ENCODE measurements at places on chromosomes 3 and 15.

GRCh38 chr3:136653628-136654027 is 98.5 kb downstream of the STAG1 start:
- no peak for DNase-seq

GRCh38 chr3:159804726-159805410 is 183.8 kb upstream of the IL12A start:
- DNase-seq = peak; percentile 57

DNA sequence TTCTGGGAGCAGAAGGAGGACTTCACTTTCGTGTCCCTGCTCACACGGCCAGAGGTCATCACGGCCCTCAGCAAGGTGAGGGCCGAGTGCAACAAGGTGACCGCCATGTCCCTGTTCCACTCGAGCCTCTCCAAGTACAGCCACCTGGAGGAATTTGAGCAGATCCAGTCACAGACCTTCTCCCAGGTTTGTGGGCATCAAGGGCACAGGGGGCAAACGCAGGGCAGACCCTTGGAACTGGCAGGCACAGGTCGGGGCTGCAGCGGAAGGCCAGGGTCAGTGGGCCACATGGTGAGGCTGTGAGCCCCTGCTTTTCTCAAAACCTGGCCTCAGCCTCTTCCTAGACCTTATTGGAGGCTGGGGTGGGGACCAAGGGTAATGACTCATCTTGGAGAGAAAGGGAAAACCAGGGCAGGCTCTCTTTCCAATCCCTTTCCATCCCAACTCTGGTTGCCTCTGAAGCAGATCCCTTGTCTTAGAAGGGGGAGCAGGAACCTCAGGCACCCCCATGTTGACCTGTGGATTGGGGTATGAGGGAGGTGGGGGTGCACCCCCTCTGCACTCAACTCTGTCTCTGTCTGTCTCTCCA is 29.5 kb downstream of the DNAH1 start:
- no peak for DNase-seq

DNA sequence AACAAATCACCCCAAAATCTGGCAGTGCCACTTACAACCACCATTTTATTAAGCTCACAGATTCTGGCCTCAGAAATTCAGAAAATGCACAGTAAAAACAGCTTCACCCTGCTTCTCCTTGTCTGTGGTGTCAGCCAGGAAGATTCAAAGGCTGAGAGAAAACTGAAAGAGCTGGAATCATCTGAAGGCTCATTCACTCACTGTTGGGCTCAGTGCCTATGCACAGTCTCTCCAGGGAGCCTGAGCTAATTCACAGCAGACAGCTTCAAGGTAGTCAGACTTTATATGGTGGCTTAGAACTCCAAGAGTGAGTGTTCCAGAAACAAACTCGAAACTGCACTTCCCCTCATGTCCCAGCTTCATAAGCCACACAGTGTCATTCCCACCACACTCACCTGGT is 16.5 kb upstream of the PLOD2 start:
- DNase-seq = no peak

DNA sequence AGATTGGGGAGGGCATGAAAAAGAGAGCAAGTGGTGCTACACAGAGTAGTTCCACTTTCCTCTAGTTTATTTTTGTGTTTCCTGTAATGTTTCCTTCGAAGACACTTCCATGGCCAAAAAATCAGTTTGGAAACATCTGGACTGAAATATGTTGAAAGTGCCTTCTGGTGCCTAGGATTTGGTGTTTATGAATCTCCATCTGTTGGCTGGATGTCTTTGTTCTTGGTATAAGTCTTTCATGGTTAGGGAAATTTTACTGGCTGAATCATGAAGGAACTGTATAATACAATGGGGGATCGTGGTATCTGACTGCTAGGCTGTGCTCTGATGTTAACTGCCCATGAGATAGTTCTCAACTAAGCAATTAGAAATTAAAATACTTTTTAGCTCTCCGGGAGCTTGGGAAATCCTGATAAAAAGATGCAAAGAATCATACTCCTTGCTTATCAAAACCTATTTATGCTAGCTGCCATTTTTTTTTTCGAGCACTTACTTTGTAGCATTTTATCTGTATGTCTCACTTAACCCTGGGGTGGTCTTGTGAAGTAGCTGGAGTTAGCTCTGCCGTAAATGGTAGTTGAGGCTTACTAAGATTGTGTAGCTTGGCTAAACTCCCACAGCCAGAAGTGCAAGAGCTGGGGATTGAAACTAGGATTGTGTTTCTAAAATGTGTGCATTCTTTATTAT is 21.9 kb downstream of the AKAP13 start:
- DNase-seq = no peak

DNA sequence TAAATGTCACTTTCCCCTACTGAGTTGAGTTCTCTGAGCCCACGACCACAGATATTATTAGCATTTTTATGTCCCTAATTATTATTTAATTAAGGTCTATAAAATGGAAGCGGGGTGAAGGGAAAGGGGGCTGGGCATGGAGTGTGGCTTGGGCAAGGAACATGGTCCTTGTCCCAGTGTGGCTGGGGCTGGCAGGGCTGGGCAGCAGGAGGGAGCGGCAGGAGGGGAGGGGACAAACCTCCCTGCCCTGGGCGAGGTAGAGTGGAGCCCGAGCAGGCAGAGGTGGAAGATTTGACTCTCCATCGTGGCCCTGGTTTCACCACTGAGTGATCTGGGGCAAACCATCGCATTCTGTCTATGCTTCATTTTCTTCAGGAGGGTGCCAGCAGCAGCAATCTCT is 402.9 kb upstream of the C2CD4B start:
- DNase-seq = no peak

DNA sequence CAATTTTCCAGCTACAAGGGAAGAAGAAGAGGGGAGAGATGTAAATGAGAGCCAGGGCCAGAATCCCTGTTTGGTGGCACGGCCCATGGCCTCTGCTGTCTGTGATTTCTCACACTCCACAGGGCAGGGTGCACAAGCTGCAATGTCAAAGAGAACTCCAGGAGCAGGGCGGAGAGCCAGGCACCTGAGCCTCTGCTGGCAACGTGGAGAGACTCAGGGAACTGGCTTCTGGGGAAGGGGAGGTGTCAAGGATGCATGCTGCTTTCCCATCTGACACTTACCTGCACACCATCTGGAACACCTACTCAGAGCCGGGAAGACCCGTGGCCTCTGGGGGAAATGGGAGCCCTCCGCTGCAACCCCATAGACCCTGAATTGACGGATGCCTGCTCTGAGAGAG is 507.5 kb upstream of the NR2F2 start:
- DNase-seq = no peak

- no peak for DNase-seq
Observed at GRCh38 chr3:139636511-139636910, 41.3 kb downstream of the NMNAT3 start.

DNA sequence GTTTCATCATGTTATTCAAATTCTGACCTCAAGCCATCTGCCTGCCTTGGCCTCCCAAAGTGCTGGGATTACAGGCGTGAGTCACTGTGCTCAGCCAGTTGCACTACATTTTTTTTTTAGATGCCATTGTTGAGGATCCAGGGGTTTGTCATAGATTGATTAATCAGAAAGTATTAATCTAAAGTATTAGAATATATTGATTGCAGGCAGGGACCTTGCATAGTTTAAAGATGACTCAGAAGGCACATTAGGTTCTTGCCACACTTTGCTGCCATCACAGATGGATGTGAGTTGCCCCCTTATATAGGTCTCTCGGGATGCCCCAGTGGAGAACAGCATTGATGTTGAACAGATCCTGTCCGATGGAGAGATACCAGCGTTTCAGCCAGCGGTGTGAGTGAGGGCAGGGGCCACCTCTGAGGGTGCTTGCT is 41.1 kb downstream of the IGF1R start:
- no peak for DNase-seq

- peak; percentile 75 for DNase-seq
Observed at GRCh38 chr3:14565868-14566588, 25.9 kb upstream of the GRIP2 start.

DNA sequence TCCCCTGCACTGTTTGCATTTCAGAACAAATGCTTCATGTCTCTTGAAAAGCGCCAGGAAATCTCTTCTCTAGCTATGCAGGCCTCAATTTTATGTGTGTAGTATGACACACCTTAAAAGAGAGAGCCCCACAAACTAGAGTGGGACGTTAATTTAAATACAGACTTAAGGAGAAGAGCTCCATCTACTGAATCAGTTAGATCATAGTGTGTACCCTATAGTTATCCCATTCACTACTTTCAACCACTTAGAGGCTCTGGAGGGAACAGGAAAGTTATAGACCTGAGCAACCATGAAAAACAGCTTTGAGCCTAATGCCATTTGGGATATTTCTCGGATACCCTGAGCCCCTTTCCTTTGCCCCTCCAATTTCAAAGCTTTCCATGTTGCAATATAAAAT is 153.7 kb downstream of the TIGIT start:
- DNase-seq = no peak

DNA sequence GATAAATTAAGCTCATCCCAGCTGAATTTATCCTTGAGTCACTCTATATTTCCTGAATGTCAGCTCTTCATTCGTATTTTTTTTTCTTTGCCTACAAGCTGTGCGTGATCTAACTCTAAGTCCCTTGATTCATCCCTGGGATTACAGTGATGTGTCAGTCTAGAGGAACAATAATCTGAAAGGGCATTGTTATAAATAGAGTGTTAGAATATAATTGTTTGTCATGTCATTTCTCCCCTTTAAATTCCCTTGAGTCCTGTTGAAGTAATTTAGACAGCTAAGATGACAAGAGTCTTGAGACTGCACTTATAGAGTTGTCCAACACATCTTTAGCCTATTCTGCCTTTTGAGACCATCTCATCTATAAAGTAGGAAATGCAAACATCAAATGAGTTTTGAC is 621.8 kb downstream of the ZIC1 start:
- no peak for DNase-seq

DNA sequence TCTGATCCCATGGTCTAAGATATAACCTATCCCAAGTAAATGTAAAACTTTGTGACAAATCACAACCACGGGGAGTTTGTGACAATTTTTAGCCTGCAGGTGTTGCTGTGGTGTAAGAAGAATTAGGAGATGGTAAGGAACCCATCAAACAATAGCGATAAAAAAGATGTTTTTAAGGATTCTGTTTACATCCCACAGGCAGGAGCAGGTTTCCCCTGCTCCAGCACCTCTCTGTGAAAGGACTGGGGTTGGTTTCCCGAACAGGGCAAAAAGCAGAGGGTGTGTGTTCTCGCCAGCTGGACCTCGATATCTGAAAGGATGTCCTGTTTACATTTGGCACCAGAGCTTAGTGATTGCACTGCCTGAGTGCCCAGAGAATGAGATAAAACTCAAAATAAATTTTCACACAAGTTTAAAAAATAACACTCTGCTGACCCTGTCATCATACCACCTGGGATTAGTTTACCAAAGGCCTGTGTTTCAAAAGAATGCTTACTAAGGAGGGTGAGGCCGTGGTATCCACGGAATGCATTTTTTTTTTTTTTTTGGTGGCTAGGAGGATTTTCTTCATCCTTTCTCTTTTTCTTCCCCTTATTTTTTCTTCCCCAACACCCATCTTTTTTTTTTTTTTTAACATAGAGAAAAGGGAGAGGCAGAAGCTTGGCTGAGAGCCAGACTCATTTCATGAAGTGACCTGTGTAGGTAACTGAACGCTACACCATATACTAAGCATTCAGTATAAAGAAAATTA is 151.8 kb upstream of the DPH6 start:
- DNase-seq = peak; percentile 53

DNA sequence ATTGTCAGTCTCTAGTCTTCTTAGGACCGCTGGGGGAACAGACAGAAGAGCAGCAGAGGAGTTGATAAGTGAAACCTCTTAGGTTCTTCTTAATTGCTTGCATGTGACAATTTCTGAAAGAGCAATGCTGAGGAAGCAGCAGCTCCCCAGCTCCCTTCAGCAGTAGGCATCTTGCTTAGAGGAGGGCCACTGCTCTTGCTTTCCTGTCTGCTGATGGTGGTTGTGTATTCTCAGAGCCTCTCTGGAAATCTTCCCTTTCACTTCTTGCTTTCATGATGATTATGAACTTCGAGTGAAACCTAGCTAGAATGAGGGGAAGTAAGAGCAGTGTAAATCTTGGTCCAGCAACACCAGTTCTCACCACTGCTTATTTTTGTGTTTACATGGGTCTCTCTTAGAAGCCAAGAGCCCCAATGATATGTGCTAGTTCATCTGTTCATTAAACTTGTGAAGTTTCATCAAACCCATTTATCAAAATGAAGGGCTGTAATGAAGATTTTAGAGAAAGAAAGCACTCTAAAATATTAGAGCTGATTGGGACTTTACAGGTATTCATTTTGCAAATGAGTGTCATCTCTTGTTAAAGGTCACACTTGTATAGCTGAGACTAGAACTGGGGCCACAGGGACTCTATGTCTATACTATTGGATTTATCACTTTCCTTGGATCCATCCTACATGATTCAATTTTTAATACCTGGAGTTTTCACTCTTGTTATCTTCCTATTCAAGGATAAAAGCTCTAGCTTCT is 246.7 kb downstream of the LPP start:
- DNase-seq = no peak

DNA sequence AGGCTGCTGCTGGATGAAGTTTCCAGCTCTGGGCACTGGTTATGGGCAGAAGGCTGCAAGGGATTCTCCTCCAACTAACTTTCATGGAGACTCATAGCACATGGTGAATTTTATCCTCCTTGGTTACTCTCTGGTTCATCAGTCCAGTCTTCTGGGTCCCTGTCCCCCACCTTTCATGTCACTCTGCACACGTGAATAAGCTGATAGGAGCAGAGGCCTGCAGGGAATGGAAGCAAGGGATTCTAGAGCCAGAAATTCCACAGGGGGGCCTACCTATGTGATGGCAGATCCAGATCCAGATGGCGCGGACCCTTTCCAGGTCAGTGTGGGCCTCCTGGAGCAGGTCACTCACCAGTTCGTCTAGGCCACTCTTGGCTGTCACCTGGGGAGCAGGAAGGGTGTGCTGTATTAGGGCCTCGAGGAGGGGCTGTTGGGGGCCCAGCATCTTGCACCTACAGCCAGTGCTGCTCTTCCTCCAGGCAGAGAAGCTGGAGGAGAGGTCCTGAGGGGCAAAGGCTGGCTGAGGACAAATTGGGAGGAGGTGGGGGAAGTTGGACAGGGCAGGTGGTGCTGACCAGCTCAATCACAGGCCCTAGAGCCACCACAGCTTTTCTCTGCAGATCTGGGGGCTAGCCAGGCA is 30.2 kb downstream of the KY start:
- no peak for DNase-seq

GRCh38 chr3:149657321-149657925 is 402 bp downstream of the WWTR1 start:
- DNase-seq = peak; percentile 28

DNA sequence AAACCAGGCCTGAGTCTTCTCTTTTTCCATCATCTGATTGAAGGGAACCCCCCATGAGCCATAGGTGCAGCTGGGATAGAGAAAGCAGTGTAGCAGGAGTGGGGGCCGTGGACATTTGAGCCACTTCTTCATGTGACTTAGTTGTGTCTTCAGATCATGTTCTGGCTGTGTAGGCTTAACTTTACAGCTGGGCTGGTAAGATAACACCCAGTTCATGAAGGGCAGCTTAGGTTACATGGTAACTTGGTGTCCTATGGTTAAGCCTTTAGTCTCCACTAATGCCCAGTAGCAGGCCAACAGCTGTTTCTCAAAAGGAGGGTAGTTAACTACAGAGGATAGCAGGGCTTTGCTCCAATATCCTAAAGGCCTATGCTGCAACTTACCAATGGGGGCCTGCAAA is 11.4 kb upstream of the SNRPN start:
- no peak for DNase-seq

Data from urothelium cell line (cell line).